T-helper 17 cell (primary cell): ENCODE measurements at places on chromosomes 7 and 10.

DNA sequence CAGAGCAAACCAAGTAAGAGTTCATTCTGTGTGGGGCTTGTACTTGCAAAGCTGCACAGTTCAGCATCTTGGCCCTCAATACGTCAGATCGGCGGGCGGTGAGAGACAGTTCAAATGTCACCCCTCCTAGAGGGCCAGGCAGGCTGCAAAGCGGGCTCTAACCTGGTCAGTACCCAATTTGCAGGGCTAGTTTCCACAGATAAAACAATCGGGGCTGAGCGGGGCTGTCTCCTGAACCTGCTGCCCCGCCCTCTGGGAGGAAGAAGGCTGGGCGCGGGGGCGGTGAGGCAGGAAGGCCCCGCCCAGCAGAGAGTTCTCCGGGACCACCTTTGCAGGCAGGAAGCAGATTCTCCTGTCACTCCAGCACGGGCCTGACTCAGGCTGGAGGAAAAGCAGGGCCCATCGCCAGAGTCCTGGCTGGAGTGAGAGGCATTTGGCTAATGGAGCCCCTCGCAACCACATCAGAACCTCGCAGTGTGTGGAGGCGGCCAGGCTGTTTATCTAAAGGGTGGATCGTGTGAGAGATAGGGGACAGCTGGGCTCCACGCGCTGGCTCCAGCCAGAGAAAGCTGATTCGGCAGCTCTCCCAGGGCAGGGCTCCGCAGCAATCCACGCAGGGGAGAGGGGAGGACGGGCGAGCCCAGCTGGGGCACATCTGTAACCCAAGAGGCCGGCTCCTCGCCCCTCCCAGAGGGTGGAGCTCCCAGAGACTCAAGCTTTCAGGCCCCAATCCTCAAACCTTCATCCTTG is 83.1 kb downstream of the SH3PXD2A start:
- DNase-seq, result peak; percentile 52

DNA sequence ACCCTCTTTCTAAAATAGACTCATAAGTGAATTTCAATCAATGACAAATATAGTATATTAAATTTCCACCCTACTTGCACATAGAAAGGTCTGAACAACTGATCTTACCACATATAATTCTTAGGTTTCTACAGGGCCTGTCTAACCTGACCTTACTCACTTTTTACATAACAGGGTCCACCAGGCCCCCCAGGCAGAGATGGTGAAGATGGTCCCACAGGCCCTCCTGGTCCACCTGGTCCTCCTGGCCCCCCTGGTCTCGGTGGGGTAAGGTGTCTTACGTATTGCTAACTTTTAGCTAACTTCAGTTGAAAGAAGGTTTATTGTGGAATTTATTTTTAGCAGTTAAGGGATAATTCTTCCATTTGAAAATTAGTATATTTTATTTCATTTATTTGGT is 5.3 kb downstream of the COL1A2 start:
- no peak for DNase-seq

GRCh38 chr10:132922872-132923271 is 19.5 kb downstream of the CFAP46 start:
- DNase-seq, result no peak

DNA sequence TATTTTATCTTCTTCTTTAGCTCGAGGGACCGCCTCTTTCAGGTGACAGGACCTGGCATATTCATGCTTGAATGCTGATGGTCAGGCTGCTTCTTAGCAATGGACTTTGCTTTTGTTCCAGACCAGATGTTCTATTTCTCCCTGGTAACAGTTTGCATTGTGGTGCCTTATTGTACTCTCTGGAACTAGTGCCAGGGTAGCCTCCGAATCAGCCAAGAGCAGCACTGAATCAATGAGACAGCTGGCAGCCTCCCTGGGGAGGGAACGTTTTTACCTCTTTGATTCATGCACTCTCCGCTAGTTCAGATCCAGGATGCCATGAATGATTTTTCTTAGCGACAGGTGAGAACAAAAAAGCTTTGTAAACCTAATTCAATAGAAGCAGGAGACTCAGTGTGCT is 54.1 kb upstream of the NXPH1 start:
- no peak for DNase-seq

DNA sequence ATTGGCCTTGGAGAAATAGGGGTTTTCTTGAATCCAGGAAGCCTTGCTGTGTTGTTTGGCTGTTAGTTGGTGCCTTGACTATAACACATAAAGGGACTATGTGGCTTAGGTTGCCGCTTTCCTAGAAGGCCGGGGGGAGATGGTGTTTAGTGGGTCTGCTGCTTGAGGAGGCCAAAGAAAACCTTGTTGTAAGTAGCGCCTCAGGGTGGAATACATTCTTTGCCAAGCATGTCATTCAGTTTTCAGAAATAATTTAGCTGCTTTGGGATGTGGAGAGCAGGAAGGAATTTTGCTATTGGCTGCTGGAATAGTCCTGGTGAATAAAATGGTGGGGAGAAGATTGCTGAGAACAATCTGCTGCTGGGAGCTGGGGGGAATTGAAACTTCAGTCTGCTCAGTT is 132.9 kb upstream of the WNT16 start:
- no peak for DNase-seq

- DNase-seq, result no peak
Measured at GRCh38 chr7:54860003-54860775, 101.2 kb upstream of the SEC61G start.

- no peak for DNase-seq
Measured at GRCh38 chr7:11714676-11715075, 117.3 kb downstream of the THSD7A start.

DNA sequence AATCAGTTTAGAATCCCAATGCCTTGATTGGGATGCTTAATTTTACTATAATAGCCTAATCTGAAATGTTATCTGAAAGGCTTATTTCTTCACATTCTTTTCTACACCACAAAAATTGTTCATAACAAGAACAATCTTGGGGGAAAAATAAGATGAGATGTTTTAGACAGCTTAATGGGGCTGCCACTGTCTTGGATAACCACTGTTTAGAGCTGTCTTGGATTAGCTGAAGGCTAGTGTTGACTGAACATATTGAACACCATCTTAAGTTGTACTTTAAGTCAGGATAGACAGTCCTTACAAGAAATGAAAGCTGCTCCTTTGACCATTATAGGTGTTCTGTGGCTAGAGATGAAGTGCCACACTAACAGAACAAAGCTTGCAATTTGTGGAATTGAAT is 501.3 kb downstream of the GFRA1 start:
- DNase-seq, result no peak

DNA sequence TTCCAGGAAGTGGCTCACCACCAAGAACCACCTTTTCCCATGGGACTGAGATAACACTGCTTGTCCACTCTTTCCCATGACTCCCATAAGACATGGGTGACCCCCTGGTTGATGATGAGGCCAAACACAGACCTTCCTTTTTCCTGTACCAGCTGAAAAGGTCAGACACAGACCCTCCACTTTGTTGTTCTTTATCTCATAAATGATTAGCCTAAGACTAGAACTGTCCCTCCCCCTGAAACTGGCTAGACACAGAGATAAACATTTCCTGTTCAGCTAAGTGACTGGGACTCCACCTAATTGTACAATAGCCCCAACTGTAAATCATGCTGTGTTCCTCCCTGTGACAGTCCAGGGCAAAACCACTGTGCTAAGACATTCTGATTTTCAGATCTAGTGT is 8.2 kb upstream of the NRG3 start:
- DNase-seq, result no peak

GRCh38 chr7:91347290-91347689 is 83.1 kb downstream of the FZD1 start:
- DNase-seq, result no peak

DNA sequence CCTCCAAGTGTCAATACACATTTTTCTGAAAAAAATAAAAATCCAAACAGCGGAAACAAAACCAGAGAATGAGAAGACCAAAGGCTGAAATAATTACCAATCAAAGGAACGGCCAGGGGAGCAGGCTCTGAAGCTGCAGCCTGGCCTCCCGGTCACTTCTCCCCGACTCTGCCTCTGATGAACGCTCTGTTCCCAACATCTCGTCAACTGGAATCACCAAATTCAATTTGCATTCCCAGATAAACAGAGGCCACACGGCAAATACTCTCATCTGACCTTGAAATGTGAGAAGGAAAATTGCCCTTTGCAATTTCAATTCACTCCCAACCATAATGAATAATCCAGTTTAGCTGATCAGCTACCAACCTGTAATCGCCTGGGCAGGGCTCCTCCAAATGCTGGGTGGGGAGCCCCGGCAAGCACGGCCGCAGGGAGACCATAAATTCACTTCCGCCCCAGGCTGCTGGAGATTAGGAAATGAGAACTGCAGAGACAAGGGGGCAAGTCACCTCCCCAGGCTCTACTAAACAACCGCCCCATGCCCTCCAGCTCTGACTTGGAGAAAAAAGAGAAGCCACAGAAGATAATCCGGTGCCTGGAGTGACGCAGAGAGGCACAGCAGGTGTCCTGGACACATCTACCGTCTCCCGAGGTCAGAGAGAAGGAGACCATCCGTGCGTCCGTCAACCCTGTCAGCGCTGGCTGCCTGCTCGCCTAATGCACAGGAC is 153.2 kb downstream of the MAD1L1 start:
- no peak for DNase-seq

GRCh38 chr10:115856580-115856979 is 416.4 kb downstream of the GFRA1 start:
- DNase-seq, result no peak

GRCh38 chr10:124661660-124662180 is 82.5 kb downstream of the FAM53B start:
- no peak for DNase-seq

DNA sequence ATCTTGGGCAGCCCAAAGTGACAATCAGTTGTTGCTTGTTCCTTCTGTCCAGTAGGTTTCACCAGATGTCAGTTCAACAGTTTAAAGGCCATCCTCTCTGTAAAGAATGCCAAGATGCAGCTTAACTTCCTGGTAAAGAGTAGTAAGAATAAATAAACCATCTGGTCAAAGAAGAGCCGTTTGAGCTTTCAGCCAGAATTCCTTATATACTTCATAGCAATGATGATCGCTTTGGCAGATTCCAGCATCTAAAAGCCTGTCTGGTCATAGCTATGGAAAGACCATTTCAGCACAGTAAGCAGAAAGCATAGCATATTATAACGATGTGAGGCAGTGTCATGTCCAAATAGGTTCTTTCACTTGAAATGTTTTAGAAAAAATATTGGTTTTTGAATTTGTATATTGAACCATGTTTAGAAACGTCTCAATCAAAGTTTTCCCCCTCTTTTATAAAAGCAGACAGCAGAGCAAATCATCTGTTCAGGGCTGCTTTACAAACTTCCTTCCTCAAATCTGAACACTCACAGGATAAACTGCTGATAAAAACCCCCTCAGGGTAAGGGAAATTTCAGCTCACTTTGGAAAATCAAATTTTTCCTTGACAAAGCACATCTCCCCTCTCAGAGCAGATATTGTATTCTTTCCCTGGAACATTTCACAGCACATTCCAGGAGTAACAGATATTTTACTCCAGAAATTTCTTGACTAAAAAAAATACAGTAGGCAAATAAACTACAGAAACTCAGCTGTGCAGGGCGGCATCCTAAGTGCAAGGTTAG is 184.1 kb downstream of the NOC3L start:
- DNase-seq, result no peak

DNA sequence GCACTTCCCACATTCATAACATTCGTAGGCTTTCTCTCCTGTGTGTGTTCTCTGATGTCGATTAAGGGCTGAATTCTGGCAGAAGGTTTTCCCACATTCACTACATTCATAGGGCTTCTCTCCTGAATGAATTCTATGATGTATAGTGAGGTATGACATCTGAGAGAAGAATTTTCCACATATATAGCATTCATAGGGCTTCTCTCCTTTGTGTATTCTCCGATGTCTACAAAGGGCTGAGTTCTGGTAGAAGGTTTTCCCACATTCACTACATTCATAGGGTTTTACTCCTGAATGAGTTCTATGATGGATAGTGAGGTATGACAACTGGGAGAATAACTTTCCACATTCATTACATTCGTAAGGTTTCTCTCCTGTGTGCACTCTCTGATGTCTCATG is 15.6 kb downstream of the ZNF12 start:
- no peak for DNase-seq

DNA sequence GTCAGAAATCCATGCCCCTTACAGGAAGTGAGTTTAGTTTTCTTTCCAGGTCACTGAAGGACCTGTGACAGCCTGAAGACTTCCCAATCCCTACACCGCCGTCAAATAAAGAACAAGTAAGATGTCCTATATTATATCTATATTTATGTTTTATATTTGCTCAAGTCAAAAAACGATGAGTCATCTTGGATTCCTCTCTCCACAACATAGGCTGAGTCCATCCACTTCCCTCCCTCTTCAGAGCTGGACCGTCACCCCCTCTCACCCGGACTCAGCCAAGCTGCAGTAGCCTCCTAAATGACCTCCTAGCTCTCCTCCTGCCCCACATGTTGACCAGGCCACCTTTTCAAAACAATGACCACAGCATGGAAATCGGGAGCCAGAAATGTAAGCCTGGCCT is 53.5 kb downstream of the GLI3 start:
- DNase-seq, result no peak

DNA sequence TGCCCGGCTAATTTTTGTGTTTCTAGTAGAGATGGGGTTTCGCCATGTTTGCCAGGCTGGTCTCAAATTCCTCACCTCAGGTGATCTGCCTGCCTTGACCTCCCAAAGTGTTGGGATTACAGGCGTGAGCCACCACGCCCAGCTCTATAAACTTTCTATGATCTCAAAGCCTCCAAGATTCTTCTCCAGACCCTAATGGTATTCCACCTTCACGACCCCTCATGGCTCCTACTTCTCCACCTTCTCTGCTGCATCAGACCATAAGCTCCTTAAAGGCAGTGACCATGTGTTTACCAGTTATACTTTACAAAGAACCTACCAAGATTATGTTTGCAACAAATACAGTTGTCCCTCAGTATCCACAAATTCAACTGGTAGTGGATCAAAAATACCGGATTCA is 10.1 kb upstream of the BAZ1B start:
- DNase-seq, result no peak

- no peak for DNase-seq
Measured at GRCh38 chr10:137606-138005, 2.4 kb downstream of the ZMYND11 start.

- DNase-seq, result no peak
Measured at GRCh38 chr10:44352316-44353127, 32.4 kb downstream of the CXCL12 start.

- DNase-seq, result no peak
Measured at GRCh38 chr7:71239586-71240268, 107.8 kb downstream of the GALNT17 start.

- DNase-seq, result no peak
Measured at GRCh38 chr7:133853706-133854276, 273.3 kb upstream of the LRGUK start.

- DNase-seq, result no peak
Measured at GRCh38 chr10:74871595-74872382, 45.4 kb downstream of the KAT6B start.
